ENCODE measurements at places on chromosomes 1 and 21. TPM values are rescaled to one million over a fixed set of nuclear protein-coding genes. Genes with fewer than 3 reads are reported as not detected.

DNA sequence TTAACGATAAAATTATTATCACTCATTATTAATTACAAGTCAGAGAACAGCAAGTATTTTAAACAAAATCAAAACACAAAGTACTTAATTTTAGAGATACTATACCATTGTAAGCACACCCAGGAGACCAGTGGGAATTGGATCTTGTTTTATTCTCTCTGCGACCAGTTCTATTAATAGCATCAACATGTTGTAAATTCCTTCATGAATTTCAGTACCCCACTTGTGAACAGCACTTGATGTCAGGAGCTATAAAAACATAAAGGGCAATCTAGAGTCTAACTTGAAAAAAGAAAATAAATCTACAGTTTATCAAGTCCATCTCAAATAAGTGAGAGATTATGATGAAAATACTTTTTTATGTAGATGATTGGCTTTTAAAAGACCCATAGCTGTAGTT is 42.9 kb downstream of the USP24 start:
- no peaks in the 10 kb centered on the region for H3K4me1 ChIP-seq
- H3K36me3 ChIP-seq, result peaks cover 54% of the 10 kb centered on the region
- no peak overlapping the region for H3K4me3 ChIP-seq

GRCh38 chr1:36248250-36248894 is 24.1 kb downstream of the THRAP3 start:
- H3K27ac ChIP-seq, result no peak overlapping the region
- peaks cover 4% of the 10 kb centered on the region for H3K36me3 ChIP-seq
- peaks cover 11% of the 10 kb centered on the region for H3K4me1 ChIP-seq
- no peak for DNase-seq
- no peak overlapping the region for H3K4me3 ChIP-seq
- no peaks in the 10 kb centered on the region for H3K27me3 ChIP-seq

DNA sequence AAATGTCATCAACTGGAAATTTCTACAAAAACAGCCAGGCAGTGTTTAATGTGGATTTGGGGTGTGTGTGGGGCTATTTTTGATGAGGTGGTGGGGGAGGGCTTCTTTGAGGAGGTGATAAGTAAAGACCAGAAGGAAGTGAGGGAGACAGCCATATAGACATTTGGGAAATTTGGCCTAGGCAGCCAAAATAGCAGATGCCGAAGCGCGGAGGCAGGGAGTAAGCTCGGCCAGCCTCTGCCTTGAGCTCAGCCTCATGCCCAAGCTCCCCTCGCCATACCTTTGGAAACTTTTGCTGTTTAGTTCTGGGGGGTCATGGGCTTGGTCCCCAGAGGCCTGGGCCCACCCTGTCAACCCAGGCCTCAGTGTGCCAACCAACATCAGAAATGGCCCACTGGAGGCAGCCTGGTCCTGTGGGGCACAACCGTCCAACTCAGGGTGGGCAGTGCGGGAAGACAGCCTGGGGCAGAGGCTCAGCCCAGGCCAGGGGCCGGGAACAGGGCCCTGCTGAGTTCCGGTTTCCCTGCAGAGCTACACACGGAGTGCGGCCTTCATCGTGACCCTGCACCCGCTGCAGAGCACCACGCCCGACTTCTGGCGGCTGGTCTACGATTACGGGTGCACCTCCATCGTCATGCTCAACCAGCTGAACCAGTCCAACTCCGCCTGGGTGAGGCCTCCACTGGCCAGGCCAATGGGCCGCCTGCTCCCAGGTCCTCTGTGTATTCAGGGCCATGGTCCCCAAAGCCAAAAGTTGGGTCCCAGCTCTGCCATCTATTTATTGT is 84.0 kb downstream of the PTPRU start:
- no peaks in the 10 kb centered on the region for H3K36me3 ChIP-seq
- DNase-seq, result no peak
- no peak overlapping the region for H3K27ac ChIP-seq
- H3K4me1 ChIP-seq, result no peaks in the 10 kb centered on the region
- no peaks in the 10 kb centered on the region for H3K27me3 ChIP-seq

Gene LCE3E
- polyA plus RNA-seq, result not detected

Gene CRYAA
- not detected for polyA plus RNA-seq

Gene SPAG17
- not detected for polyA plus RNA-seq

Gene FAM163A
- 0.06 TPM for polyA plus RNA-seq

Gene KLF17
- polyA plus RNA-seq, result not detected
